Heart right ventricle (tissue), 16 donors: ENCODE measurements at places on chromosomes 1 and 21. TPM values are rescaled to one million over a fixed set of nuclear protein-coding genes. Genes with fewer than 3 reads are reported as not detected.

The TRNP1 gene
- total RNA-seq: 27.2 TPM

The ALPL gene
- 8.4 TPM for total RNA-seq

The CDKN2C gene
- 8.2 TPM for total RNA-seq

The DMBX1 gene
- total RNA-seq: not detected
